ENCODE measurements at places on chromosomes 11 and 22.

GRCh38 chr11:75072582-75072981 lies 24.1 kb downstream of the OR2AT4 start:
- DNase-seq = no peak

GRCh38 chr11:130023204-130023603 lies 20.6 kb upstream of the PRDM10 start:
- no peak for DNase-seq

- no peak for DNase-seq
Measured at GRCh38 chr11:115695677-115696364, 191.6 kb upstream of the CADM1 start.

DNA sequence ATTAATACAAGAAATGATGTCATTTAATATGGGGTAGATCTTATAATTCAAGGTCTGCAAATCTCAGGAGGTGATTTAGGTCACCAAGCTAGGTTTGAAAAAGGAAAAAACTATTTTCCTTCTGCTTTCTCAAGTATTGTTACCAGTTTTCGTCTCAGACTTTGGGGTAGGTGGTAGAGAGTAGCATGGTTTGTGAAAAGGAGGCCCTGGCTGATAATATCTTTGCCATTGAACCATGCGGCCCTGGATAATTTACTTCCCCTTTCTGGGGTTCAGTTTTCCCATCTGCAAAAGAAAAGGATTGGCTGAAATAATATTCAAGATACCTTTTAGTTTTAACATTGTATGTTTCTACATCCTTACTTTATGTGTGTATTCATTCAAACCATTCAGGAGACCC lies 92.1 kb downstream of the WNT11 start:
- no peak for DNase-seq

DNA sequence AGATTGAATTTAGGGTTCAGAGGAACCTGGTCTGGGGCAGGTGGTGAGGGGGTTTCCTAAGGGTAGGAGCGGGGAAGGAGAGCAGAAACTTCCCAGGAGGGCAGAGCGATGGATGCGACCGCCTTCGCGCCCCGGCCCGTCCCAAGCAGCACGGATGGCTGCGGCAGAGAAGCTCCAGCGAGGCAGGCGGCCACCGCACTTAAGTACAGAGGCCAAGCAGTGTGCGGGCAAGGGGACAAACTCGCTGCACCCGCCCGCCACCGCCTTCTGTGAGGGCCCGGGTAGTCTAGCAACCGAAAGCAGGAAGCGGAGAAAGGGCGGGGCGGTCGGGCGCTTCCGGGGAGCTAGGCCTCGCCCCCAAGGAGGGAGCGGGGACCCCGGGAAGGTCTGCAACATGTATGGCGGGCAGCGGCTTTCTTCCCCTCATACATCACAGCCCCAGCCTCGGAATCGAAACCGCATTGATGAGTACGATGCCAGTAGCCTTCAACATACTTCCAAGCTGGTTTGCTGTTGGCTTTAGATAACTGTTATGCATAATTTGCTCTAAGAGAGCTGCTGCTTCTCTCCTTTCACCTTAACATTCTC lies at the start of gene AGBL2:
AGBL2 (minus strand) TSS at position 288 of the 588 bp plus-strand sequence. CDS start 719 bp downstream, outside the sequence.
- DNase-seq = peak; percentile 65

DNA sequence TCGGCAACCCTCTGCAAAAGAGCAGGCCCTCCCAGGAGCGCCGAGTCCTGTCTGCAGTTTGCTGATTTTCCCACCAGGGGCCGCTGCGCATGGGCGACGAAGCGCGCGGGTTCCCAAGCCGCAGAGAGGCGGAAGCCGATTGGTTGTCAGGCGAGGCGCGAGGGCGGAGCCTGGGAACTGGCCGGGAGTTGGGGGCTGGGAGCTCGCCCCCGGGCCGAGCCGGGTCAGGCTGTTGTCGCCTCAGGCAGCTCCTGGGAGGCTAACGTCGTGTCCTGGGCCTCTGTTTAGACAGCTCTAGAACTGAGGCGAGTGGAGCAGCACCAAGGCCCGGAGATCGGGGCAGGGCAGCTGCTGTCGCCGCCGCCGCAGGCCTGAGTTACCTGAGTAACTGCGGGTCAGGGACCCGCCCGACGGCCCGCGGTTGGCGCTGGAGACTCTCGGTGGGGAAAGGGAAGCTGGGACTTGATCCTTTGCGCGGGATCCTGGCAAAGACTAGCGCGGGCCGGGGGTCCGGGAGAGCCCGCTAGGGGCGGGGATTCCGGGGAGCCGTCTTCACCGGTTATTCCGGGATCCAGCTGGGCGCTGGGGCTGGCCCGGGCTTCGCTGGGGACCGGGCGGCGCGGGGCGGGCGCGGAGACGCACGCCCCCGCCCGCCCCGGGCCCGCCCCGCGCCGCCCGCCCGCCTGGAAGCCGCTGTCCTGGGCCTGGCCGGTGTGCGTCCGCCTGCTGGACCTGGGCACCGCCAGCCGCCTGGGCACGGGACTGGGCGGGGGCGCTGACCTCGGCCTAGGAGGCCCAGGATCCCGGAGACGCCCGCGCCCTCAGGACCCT lies at the start of gene STIM1:
STIM1 (plus strand) TSS at position 688 of the 831 bp plus-strand sequence. CDS start 607 bp downstream, outside the sequence.
- peak; percentile 99 for DNase-seq

DNA sequence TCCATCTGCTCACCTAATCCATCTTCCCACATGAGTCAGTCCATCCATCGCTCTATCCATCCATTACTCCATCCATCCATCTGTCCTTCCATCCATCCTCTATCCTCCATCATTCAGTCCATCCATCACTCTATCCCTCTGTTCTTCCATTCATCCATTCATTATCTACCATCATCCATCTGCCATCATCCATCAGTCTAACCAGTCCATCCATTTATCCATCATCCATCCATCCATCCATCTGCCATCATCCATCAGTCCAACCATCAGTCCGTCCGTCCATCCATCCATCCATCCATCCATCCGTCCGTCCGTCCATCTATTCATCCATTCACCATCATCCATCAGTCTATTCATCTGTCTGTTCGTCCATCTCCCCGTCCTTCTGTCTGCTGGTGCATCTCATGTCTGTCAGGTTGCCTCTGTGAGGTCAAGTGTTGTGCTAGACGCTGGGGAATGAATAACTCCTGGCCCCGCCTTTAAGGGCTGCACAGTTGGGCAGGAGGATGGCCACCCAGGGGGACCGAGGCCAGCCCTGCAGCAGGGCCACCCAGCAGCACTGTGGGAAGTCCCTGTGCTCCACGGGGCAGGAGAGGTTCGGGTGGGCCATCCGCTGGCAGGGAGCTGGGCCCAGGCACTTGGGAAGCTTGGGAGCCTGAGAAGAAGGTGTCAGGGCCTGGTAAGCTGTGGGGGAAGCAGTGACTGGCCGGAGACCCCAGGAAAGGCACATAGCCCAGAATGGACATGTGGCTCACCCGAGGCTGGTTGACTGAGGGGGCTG lies 137.1 kb downstream of the CTTN start:
- no peak for DNase-seq

- no peak for DNase-seq
Measured at GRCh38 chr11:32830796-32831195, 1.1 kb downstream of the PRRG4 start.

DNA sequence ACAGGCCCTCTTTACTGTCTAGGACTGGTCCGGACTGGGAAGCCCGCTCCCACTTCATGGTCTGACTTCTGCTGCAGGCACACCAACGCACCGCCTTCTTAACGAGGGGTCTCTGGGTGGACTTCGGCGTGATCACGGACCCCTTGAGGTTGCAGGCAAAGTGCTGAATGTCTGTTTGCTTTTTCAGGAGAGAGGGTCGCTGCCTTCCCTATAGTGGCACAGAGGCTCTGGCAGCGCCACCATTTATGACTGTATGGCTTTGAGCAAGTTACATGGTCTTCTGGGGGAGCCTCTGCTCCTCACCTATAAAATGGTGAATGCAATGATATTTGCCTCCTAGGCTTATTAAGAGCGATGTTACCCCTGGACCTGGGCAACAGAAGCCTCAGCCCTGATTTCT lies 1.4 kb upstream of the SCN4B start:
- DNase-seq = no peak

DNA sequence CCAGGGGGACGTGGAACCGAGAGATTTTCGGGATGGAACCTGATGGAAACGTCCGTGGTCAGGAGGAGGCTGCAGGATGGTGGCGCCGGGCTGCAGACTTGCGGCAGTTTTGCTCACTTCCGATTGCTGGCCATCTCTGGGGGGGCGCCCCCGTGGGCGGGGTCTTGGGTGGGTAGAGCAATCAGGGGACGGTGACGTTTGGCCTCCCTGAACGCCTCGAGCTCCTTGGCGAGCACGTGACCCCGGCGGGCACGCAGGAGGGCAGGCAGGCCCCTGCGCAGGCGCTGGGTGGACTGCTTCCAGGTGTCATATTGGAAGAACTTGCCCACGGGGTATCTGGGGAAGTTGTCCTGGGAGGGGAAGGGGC lies 6.3 kb downstream of the IGF2 start:
- DNase-seq = no peak

DNA sequence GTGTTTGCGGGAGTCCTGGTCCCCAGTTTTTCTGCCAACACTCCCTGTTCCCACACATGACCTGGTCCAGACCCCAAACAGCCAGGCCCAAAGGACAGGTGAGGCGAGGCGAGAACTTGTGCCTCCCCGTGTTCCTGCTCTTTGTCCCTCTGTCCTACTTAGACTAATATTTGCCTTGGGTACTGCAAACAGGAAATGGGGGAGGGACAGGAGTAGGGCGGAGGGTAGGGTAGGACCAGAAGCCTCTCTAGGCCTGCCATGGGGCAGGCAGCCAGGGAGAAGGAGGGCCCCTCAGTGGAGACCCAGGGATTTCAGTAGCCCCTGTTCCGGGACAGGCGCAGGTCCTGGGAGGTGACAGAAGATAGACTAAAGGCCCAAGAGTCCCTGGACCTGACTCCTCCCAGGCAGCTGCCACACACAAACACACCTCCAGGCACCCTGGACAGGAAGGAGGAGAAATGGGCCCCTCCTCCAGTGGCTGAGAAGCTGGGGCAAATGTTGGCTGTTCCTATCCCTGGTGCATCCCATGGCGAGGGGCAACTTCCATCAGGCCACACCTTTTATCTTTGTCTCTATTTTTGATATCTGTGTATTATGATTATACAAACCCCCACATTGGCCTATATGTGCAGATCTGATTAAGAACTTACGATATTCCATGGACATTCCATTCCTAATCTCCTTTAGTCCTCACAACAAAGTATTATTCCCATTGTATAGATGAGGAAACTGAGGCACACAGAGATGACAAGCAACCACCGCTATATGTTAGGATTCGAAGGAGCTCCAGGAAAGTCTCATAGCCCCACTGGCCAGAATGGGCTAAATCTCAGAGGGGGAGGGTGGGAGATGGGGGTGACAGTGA lies 626 bp upstream of the F2 start:
- no peak for DNase-seq

GRCh38 chr11:91860661-91861060 lies 364.0 kb upstream of the FAT3 start:
- DNase-seq = no peak

DNA sequence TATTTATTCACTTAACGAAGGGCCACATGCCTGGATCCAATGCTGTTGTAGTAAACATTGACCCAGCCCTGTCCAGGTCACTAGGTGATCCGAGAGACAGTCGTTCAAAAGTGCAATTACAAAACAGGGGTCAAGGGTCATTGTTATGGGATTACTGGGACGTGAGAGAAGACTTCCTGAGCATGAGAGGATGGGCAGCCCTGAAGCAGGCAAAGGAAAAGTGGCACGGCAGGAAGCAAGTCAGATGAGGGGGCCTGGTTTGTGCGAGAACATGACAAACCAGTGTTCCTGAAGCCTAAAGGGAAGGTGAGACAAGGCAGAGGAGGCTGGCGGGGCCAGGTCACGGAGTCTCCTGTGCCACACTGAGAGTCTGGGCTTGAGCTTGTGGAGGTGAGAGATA lies 15.8 kb upstream of the MMP20 start:
- DNase-seq = no peak

- DNase-seq = no peak
Measured at GRCh38 chr11:31160504-31161422, 208.8 kb downstream of the DCDC1 start.

All from stimulated activated CD4-positive, alpha-beta T cell treated with anti-CD3 and anti-CD28 coated beads, TNF-alpha, amount 100 ng/mL, for 24 hours (primary cell).